Left kidney (tissue), 8 donors: ENCODE measurements at places on chromosomes 11 and 22. TPM values are rescaled to one million over a fixed set of nuclear protein-coding genes. Genes with fewer than 3 reads are reported as not detected.

GRCh38 chr11:69005631-69006368 lies 7.2 kb downstream of the MRGPRF start:
- no peak for DNase-seq

- peak; percentile 18 for DNase-seq
Measured at GRCh38 chr11:123702139-123702538, 39.3 kb downstream of the ZNF202 start.

DNA sequence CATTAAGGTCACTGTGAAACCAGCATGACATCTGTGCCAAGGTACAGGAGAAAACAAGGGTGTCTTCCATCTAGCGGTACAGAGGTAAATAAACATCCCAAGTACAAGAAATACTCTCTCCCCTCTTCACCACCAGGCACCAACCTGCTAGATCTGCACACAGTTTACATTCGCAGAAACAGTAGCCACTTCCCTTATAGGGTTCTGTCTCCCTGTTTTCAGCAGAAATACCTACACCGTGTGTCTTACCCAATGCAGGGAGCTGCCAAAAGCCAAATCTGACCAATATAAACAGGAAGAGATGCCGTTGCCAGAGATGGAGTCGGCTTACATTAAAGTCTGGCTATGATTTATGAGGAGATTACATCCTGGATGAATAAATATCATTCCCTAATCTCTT lies 1.2 kb downstream of the SCN4B start:
- DNase-seq: no peak

- DNase-seq: no peak
Measured at GRCh38 chr11:125308246-125308645, 143.7 kb downstream of the PKNOX2 start.

The RTCB gene
- polyA plus RNA-seq: 109 TPM
